ENCODE measurements at places on chromosomes 7 and 10.

- DNase-seq = no peak
Observed at GRCh38 chr10:85168243-85168642, 839.9 kb downstream of the CCSER2 start.

DNA sequence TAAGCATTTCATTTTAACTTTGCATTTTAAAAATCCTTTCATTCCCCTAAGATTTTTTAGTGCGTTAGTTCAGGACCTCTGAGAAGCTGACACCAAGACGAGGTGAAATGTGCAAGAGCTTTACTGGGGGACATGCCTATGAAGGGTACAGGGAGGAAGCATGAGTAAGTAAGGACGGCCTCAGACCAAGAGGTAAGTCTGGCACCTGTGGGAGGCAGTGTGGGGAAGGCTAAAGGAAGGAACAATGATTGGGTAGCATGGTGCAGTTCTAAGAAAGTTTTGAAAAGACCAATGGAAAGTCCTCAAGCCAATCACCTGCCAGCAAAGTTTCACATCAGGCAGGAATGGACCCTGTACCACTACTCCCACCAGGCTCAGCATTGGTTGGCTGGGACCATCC is 369.2 kb downstream of the GFRA1 start:
- no peak for DNase-seq

DNA sequence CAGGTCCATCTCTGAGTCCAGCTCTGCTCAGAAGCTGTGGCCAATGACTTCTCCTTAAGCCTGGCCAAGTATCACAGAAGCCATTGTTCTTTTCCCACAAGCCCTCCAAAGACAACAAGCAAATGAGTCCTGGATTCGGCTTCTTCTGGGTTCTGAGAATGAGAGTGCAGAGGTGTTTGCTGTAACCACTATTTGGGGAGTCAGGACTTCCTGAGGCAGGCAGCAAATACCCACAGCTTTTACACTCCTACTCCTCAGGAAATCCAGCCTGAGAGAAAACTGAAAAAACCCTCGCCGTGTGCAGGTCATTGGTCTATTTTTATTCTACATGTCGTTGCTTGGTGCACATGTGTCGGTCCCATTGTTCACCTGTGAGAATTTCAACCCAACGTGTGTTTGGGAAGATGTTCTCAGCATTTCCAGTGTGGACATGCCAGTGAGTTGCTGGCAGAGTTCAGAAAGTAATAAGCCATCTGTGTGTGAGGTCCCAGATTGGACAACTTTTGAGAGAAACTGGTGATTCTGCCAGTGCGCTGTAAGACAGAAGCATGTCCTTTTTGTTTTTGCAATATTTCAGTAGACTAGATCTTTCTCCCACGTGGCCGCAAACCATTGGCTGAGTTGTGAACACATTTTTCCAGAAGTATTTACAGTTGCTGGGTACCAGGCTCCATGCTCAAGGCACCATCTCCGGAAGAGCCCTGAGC is 121.6 kb upstream of the LYZL2 start:
- no peak for DNase-seq

GRCh38 chr7:126699707-126700106 is 553.0 kb downstream of the GRM8 start:
- no peak for DNase-seq

DNA sequence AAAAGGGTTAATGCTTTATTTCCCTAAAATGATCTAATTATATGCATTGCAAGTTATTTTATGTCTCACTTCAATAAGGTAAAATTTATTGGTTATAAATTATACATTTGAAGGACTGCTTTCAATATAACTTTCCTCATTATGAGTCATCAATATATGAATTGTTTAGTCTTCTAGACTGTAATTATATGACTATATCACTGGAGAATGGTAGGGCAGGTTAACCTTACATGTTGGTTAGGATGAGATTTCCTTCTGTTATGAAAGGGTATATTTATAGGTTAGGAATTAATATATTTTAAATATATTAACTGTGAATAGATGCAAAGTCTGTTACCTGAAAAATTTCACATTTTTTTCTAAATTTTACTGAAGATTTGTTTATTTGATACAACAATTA is 406.4 kb upstream of the ETV1 start:
- no peak for DNase-seq

DNA sequence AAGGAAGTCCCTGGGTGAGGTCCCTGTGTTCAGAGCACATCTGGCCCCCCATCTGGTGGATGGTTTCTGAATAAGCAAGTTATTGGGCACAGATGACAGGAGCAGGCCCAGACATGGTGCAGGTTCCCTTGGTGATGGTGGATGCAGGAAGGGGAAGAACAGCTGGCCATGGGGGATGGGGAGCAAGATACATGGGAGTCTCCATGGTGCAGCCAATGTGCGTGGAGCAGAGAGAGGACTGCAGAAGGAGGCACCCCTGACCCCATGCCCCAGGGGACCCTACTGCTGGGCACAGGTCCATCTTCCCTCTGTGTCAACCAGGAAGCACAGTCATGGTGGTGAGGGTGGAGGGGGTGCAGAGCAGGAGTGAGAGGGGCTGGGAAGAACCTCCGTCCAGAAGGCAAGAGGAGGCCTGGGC is 43.8 kb upstream of the RABGEF1 start:
- DNase-seq = no peak

- no peak for DNase-seq
Observed at GRCh38 chr10:71882813-71883659, 32.0 kb upstream of the PSAP start.

GRCh38 chr7:2688409-2689342 is 674 bp downstream of the AMZ1 start:
- DNase-seq = no peak

- peak; percentile 20 for DNase-seq
Observed at GRCh38 chr7:157250605-157251228, 86.1 kb upstream of the DNAJB6 start.

GRCh38 chr10:30509508-30509907 is 75.5 kb downstream of the MAP3K8 start:
- DNase-seq = no peak

GRCh38 chr7:146119002-146119401 is 2.4 kb downstream of the CNTNAP2 start:
- no peak for DNase-seq

DNA sequence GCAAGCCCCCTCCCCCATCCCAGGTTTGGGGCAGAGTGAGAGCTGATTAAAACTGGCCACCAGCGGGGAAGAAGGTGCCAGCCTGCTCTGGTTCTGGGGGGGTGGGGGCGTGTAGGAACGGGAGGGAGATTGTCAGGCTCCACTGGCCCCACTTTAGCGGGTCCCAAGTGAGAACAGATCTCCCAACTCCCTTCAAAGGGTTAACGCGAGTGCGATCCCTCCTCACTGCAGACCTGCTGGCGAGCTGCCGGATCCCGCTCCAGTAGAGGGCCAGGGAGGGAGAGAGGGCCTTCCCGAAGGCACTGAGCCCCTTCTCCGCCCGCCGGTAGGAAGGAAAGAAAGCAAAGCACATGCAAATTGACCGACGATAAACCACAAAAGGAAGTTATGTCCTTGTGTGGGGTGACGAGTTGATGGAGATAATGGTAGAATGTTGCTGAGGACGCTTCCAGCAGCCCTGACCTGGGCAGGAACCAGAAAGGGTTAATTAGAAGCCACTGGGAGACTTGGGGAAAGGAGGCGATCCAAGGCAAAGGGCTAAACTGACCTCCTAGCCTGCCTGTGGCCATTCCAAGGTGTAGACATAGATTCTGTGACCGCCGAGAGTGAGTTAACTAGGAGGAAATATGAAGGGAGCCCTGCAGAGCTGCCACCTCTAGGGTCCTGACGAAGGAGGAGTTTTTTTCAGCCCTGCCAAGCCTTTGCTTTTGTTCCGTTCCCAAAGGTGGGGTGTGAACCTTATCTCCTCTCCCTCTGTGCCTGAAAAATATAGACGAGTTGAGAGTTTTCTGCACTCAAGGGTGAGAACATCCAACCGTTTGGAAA is 1.5 kb downstream of the NRG3 start:
- DNase-seq = no peak

- no peak for DNase-seq
Observed at GRCh38 chr10:15208221-15208620, 39.7 kb upstream of the NMT2 start.

- no peak for DNase-seq
Observed at GRCh38 chr10:97888641-97889262, 39.1 kb downstream of the GOLGA7B start.

DNA sequence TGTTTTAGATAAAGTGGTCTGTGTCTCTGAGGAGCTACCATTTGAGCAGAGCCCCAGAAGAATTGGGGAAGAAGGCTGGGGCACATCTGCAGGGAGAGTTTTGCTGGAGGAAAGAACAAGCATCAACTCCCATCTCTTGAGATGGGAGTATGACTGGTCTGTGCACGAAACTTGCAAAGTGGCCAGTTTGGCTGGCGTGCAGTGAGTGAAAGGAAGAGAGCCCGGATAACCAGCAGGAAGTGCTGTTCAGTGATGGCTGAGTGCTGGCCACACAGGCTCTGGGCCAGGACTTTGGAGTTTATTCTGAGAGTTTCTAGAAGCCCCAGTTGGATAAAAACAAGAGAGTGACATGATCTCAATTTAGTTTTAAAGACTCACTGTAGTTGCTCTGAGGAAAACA is 34.4 kb upstream of the SVIL start:
- DNase-seq = no peak

DNA sequence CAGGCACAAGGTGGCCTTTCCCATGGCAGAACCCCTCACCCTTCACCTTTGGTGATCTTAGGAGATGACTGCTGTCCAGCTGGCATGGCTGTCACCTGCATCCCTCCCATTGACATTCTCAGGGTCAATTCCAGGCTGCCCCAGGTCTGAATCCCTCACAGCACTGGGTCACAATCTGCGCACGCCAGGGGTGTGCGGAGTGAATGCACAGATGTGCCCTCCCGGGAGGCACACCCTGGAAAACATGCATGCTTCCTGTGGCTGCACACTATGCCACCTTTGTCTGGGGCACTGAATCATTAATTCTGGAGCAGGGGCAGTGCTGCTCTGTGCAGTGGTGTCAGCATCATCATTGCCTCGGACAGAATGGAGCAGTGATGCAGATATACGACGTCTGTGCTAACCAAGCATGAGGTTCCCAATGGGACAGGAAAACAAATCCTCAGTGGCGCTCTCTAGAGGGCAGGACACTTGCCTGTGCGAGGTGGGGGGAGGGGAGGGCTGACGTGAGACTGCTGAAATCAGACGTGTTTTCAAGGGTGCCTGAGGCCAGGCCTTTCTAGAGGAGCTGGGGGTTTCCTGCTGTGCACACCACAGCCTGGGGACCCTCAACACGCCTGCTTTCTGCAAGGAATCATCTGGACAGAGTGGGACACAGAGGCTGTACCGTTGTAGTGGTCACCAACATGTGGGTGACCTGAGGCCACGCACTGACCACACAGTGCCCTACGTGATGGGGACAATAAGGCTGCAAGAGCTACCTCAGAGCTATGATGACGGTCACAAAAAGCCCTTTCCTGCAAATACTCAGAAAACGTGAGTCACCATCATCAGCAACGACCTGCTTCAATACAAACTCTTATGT is 77.9 kb downstream of the HIPK2 start:
- no peak for DNase-seq

- DNase-seq = no peak
Observed at GRCh38 chr10:34235164-34235832, 579.8 kb downstream of the PARD3 start.

GRCh38 chr7:117238472-117238871 is 84.4 kb downstream of the WNT2 start:
- DNase-seq = no peak

- no peak for DNase-seq
Observed at GRCh38 chr10:6198171-6198570, 4.6 kb upstream of the PFKFB3 start.

DNA sequence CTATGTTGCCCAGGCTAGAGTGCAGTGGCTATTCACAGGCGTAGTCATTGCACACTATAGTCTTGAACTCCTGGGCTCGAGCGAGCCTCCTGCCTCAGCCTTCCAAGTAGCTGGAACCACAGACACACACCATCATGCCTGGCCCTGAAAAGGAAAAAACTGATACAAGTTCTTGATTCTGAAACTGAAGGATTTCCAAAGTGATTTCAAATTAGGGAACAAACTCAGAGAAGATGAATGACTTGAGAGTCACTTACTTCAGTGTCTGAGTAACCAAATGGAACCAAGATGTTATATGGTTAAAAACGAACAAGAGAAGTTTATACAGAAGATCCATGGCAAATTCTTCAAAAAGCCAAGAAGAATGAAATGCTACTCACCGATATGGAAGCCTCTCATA is 14.4 kb downstream of the CWF19L1 start:
- DNase-seq = no peak

DNA sequence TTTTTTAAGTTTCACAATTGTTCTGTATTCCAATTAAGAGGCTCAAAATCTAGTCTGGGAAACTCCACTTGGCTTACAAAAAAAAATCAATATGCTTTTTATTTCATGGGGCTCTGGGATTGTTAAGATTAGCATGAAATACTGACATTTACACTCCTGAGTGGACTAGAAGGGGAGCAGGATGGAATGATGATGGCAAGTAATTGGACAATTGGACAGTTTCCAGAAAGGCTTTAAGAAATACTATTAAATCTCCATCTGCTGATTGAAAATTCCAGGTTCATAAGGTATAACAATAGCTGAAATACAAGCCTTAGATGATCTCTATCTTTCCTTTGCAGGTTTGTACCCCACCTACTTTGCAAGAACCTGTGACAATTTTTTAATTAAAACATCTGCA is 184.4 kb downstream of the LRRTM3 start:
- no peak for DNase-seq

- DNase-seq = no peak
Observed at GRCh38 chr10:47445720-47446119, 38.2 kb downstream of the ANXA8 start.

- no peak for DNase-seq
Observed at GRCh38 chr10:87038786-87039185, 18.7 kb downstream of the FAM25A start.

DNA sequence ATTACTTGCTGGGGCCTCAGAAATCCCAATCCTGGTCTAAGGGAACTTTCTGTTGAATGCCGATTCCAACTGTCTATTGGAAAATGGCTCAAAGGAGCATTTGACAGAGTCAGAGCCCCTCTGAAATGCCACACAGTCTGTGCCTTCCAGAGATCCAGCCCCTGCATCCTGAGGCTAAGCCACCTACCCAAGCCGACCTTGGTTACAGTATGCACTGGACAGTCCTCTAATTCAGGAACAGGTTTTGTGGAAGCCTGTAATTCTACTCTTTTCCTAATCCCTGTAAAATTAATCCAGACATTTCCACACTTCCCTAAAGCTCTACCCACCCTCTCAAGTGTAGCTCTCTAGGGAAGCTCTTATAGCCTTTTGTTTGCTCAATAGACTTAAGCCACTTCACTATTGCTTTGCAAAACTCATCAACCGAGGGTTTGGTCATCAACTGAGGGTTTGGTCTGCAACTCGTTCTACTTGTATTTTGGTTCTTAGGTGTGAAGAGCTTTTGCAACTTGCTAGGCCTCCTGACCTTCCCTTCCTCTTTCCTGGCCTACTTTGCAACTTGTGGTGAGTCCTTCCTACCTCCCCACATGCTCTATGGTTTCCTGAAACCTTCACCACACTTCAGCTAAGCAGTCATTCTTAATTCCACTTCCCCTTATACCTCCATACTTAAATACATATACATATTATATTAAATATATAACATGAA is 364.8 kb downstream of the SFMBT2 start:
- DNase-seq = no peak

- DNase-seq = no peak
Observed at GRCh38 chr10:70595566-70596016, 7.0 kb downstream of the PRF1 start.

- no peak for DNase-seq
Observed at GRCh38 chr7:77202481-77202976, 2.9 kb upstream of the FGL2 start.
